GM03348 (cell line): ENCODE measurements at places on chromosomes 12 and 14.

GRCh38 chr14:95045106-95045701 is 112.1 kb downstream of the DICER1 start:
- DNase-seq: no peak

- no peak for DNase-seq
Measured at GRCh38 chr12:45599196-45599595, 130.3 kb upstream of the ARID2 start.

- DNase-seq: no peak
Measured at GRCh38 chr14:24368212-24368561, 203 bp downstream of the NFATC4 start.

DNA sequence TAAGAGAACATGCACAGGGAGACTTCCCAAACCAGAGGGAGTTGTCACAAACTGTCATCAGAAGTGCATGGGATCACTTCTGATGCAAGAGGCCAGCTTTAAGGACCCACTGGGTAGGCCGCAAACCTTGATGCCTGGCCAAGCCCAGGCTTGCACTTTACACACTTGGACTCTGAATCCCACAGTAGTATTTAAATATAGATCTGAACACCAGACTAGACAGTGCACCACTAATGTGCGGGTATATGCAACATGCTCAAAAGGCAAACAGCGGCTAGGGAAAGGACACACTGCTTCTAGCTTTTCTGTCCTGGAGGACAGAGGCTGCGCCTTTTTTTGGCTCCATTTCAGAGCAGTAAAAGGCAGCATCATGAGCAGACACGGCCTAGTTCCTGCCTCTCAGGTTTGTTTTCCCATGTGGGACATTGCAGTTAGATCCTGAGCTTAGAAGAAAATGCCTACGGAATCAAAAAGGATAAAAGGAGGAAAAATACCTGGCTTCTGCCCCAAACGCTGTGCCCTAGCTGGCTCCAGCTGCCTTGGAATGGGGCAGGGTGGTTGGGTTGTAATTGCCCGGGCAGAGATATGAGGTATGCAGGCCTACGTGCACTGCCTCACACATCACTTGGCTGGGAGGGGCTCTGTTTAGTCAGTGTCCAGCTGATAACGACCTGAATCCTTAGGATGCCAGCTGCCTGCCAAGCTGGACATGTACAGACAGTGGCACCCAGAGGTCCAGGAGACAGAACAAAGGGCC is 84.5 kb upstream of the EGLN3 start:
- no peak for DNase-seq

GRCh38 chr12:48894271-48894670 is 28.6 kb upstream of the RND1 start:
- no peak for DNase-seq

GRCh38 chr12:52151837-52152783 is 39.7 kb downstream of the KRT80 start:
- DNase-seq: peak; percentile 94

GRCh38 chr12:99281277-99281676 is 366.3 kb upstream of the GARIN6 start:
- DNase-seq: no peak

GRCh38 chr12:15688838-15689625 is 100.2 kb downstream of the EPS8 start:
- DNase-seq: no peak

GRCh38 chr14:90593254-90594040 is 196.6 kb downstream of the CALM1 start:
- no peak for DNase-seq

DNA sequence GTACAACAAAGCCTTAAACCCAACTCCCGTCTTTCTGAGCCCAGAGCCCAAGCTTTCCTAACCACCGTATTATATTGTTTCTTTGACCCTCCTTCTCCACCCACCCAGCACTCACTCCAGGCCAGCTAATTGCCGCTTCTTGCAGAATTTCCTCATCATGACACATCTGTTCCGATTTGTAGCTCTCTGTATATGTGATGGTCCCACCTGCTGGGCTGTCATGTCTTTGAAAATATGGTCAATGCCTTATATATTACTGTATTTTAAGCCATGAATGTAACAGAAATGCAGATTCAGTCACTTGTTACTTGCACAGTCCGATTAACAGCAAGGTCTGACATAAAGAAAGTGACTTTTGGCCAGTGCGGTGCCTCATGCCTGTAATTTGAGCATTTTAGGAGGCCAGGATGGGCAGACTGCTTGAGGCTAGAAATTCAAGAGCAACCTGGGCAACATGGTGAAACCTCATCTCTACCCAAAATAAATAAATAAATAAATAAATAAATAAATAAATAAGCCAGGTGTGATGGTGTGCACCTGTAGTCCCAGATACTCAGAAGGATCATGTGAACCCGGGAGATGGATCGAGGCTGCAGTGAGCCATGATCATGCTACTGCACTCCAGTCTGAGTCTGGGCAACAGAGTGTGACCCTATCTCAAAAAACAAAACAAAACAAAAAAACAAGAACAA is 359.8 kb downstream of the ATP23 start:
- DNase-seq: no peak

DNA sequence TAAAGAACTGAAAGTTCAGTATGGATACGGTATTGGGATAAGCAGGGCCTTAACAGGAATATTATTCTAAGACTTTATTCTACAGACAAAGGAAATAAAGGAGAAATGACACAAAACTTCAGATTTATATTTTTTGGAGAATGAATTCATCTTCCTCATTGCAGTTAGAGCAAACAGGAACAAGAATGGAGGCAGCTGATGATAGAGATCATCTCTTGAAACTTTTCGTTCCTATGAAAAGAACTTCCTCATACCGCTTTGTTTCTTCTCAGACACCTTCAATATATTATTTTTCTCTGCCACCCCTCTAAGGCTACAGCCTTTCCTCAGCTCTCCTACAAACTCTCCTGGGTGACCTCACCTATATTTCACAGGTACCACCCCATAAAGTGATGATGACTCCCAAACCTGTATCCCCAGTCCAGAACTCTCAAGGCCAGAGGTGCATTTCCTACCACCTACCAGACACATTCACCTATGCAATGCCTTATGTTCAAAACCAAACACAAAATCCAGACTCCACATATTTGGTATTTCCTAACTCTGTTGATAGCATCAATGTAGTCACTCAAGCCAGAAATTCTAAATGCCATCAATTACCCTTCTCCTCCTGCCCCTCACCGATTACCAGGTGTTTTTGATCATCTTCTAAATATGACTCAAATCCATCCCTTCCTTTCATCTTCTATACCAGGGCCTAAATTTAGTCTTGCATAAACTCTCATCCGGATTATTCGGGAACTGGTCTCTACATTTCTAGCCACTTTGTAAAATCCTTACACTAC is 7.4 kb downstream of the MAP4K5 start:
- DNase-seq: no peak

GRCh38 chr12:115964626-115965025 is 312.9 kb downstream of the MED13L start:
- DNase-seq: no peak

DNA sequence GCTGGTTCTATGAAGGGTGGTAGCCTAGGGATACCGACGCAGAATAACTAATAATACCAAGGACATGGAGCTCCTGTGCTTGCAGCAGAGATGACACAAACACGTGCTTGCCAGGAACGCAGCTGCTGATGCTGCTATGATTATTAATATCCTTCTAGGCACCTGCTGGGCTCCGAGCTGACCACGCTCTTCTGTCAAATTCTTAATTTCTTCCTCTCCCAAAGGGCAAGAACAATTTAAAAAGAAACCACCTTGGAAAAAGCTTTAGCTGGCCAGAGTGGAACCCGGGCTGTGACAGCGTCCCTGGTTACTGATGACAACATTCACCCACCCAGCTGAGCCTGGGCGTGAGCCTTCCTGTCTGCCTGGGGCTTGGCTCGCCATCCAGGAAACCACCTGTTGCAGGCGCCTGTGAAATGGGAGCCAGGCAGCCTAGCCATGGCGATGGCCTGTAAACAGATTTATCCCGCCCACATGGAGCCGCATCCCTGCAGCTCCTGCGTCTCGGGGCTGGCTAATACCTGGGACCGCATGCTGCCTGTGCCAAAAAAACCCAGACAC is 28.8 kb downstream of the CLMN start:
- DNase-seq: no peak

GRCh38 chr12:120397824-120398540 is 29.0 kb upstream of the MSI1 start:
- no peak for DNase-seq

DNA sequence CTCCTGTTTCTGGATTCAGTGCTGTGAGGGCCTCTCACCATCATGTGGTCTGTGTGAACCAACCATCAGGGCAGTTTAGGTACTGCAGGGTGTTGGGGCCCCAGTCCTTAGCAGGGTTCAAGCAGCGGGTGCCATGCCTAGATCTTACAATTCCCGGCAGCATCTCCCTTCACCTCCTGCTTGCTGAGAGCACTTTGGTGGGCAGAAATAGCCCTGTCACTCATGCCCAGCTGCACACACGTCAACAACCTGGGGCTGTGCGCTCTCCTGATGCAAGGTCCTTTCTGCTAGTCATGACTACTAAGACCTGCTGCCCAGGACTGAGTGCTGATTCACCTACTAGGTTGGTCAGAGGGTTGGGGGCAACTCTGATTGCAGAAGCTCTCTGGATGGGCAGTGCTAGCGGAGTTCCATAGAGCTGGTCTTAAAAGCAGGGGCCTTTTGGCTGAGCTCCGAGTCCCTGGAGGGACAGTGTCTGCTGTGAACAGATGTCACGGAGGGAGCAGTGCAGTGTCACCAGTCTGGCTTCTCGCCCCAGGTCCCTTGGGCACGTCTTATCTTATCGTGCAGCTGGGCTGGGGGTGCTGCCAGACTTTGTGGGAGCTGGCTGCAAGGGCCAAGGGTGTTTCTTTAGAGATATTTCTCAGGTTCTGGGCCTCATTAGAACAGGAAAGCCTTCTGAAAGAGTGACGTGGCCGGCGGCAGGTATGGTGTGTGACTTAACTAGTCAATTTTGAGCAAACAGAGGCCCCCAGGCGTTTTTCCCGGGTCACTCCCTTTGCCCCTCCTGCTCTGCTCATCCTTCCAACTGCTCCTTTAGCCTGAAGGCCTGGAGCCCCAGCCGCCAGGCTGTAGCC is 71.8 kb downstream of the NINJ2 start:
- no peak for DNase-seq

DNA sequence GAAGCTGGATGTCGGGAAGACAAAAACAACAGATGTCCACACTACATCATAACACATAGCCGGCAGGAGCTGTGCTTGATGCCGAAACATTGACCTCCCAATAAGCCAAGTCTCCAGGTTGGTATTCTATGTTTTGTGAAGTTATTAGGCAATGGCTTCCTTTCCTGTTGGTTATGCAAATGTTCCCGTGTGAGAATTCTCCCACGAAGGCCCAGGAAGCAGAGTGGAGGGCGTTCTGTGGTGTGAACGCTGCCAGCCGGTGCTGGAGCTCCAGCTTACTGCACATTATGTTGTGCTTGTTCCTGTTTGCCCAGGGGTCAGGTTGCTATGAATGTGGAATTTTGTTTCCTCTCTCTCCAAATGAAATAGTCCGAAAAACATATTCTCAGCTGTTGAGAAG is 156.4 kb upstream of the HMGA2 start:
- DNase-seq: no peak

- no peak for DNase-seq
Measured at GRCh38 chr14:97010491-97011160, 213.4 kb downstream of the VRK1 start.

DNA sequence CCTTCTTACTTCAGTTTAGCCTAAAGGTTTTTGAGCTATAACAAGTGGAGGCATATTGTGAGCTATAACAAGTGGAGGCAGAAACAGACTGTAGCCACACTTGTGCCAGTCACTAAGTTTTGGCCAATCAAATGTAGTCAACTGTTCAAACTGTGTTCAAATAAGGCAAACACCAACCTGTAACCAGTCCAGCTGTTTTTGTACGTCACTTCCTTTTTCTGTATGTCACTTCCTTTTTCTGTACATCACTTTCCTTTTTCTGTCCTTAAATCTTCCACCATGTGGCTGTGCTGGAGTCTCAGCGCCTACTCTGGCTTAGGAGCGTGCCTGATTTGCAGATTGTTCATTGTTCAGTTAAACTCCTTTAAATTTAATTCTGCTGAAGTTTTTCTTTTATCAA is 79.7 kb downstream of the FUT8 start:
- DNase-seq: no peak

GRCh38 chr12:120684523-120684932 is 2.4 kb upstream of the MLEC start:
- no peak for DNase-seq

GRCh38 chr12:108806346-108806745 is 51.0 kb downstream of the SSH1 start:
- DNase-seq: no peak

DNA sequence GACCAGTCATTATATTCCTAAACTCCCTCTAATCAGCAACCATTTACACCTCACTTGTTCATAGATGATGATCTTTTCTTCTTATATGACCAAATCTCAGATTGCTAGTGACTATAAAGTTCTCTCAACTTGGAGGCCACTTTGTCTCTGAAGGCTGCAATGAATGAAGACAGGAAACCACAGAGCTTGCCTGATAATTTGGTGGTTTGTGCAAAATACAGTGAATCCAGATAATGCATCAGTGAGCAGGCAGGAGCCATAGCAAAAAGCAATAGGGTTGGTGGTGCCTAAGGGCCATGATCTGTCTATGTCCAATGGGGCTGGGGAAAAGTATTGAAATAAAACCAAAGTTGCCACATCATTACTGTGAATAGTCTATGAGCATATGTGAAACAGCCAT is 123.8 kb upstream of the LRFN5 start:
- no peak for DNase-seq

DNA sequence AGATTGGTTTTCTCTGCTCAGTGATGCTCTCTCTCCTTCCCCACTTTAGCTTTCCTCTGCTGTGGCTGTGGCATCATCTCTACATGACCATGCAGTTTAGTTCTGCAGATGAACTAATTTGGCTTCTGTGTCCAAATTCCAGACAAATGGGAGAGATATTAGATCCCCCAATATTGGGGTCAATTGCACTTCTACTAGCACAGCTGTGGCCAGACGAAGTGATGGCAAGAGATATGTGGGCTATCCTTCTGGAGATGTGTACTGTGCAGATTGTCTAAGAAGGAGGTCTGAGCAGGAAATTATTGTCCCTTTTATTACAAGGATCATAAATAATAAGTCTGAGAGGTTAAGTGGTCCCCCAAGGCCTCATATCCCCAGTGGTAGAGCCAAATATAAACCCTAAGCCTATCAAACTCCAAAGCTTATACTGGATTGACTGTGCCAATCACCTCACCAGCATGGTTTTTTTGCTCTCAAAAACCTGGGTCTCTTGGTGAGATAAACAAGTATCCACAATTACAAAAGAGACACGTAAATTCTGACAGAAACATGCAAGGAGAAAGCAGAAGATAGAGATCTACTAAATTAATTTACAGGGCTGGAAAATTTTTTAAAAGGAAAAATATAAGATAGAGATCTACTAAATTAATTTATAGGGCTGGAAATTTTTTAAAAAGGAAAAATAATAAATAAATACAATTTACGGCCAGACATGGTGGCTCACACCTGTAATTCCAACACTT is 29.1 kb upstream of the GCH1 start:
- DNase-seq: no peak

- no peak for DNase-seq
Measured at GRCh38 chr14:61628016-61628725, 67.1 kb upstream of the HIF1A start.

- DNase-seq: no peak
Measured at GRCh38 chr12:75455839-75456238, 24.7 kb upstream of the GLIPR1 start.

- DNase-seq: no peak
Measured at GRCh38 chr12:65584016-65584415, 240.3 kb upstream of the HMGA2 start.

GRCh38 chr12:85356596-85357385 is 76.8 kb downstream of the ALX1 start:
- DNase-seq: no peak
